Psoas muscle (tissue), 8 donors: ENCODE measurements at places on chromosomes 5 and 9. TPM values are rescaled to one million over a fixed set of nuclear protein-coding genes. Genes with fewer than 3 reads are reported as not detected.
A peak's percentile ranks its signal among the peaks of the same experiment; 100 is the strongest.

DNA sequence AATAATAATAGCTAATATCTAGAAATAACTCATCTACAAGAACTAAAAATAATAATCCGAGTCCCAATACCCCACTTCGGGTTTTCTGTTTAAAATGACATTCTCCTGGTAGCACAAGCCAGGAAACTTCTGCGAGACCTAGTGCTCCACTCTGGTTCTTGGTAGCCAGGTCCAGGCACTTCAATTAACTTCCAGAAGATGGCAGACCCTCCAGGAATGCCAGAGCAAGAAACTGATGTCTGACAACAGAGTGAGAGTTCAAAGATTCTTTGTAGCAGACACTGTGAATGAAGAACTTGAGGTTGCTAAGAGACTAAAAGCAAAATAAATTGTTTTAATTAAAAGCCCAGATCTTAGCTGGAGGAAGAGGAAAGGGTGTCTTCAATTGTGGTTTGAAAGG lies 1963.3 kb upstream of the CDH9 start:
- no peak overlapping the region for H3K27ac ChIP-seq
- no peaks in the 10 kb centered on the region for H3K36me3 ChIP-seq
- H3K4me1 ChIP-seq, result no peaks in the 10 kb centered on the region
- no peak overlapping the region for H3K4me3 ChIP-seq
- H3K27me3 ChIP-seq, result no peaks in the 10 kb centered on the region
- DNase-seq, result no peak

GRCh38 chr5:124530916-124531315 lies 215.5 kb downstream of the ZNF608 start:
- H3K4me1 ChIP-seq, result peaks cover 10% of the 10 kb centered on the region
- no peak overlapping the region for H3K27ac ChIP-seq
- H3K27me3 ChIP-seq, result no peaks in the 10 kb centered on the region
- H3K36me3 ChIP-seq, result no peaks in the 10 kb centered on the region
- no peak for DNase-seq

- H3K27me3 ChIP-seq, result peaks cover 2% of the 10 kb centered on the region
- DNase-seq, result no peak
- H3K4me3 ChIP-seq, result no peak overlapping the region
- H3K4me1 ChIP-seq, result peaks cover 5% of the 10 kb centered on the region
Measured at GRCh38 chr9:136331556-136332481, 4.5 kb downstream of the GPSM1 start.

DNA sequence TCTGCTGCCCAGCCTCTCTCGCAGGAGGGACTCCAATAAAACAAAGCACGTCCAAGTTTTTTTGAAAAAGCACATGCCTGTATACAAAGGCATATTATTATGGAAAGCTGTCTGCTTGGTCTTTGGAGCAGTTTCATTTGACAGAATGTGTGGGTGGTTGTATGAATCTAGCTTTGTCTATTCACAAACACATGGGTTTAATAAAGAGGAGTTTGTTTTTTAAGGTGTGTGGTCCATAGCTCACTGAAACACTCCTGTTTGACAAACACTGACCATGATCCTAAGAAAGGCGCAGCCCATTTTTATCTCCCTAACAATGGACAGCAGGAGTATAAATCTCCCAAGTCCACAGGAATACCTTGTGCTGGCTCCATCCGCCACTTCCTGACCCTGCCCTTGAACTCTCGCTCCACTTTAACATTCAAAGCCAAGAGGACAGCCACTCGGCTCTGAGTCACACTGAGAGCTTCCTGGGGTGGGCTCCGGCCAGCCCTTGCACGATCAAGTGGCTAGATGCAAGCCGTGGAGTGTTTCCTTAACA lies 371.9 kb downstream of the EBF1 start:
- H3K27ac ChIP-seq, result peak overlapping the region; percentile 38
- H3K4me1 ChIP-seq, result no peaks in the 10 kb centered on the region
- peak; percentile 37 for DNase-seq
- H3K4me3 ChIP-seq, result no peak overlapping the region

DNA sequence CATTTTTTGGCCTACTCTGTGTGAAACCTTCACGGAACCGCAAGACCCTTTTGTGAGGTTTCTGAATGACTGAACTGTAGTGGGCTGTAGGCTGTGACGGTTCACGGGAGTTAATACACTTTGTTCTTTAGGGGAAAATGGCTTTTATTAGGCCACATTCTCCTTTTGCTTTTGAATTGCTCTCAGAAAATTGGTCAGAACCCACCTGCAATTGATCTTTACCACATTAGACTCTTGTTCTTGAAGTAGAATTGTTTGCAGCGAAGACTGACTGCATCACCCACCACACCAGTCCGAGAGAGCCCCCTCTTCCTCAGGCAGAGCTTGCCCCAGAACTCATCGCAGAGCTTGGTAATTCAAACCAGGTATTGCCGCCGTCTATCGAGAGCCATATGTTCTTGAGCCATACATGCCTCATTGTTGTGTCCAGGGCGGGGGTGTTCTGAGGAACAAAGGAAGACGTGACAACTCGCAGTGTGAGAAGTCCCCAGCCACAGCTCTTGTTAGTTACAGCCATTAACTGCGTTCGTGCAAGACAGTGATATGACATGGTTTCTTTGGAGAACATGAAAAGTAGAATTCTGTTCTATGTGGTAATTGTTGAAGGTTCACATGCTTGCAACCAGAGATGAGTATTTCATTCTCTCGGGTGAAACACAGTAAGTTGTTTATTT lies 166.4 kb upstream of the OTULINL start:
- no peak overlapping the region for H3K27ac ChIP-seq
- H3K4me3 ChIP-seq, result no peak overlapping the region
- H3K27me3 ChIP-seq, result no peaks in the 10 kb centered on the region
- no peak for DNase-seq

DNA sequence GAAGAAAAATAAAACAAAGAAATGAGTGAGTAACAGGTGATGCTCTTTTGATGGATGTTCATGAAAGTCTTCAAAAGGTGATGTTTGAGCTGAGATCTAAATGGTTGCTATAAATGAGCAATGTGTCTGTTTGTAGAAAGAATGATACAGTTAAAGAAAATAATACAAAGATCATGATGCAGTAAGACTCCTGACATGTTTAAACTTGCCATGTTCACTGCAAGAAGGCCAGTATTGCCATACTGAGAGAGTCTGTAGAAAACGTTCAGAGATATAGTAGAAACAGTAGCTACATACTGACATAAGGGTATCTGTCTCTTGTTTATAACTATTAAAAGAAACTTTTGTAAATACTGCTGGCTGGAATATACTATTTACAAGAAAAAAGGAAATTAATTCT lies 1609.2 kb upstream of the ACO1 start:
- H3K27ac ChIP-seq, result no peak overlapping the region
- DNase-seq, result no peak
- no peaks in the 10 kb centered on the region for H3K4me1 ChIP-seq
- no peak overlapping the region for H3K4me3 ChIP-seq

GRCh38 chr5:2876183-2876582 lies 124.7 kb upstream of the IRX2 start:
- H3K36me3 ChIP-seq, result no peaks in the 10 kb centered on the region
- H3K27ac ChIP-seq, result no peak overlapping the region
- DNase-seq, result no peak
- no peaks in the 10 kb centered on the region for H3K4me1 ChIP-seq
- no peak overlapping the region for H3K4me3 ChIP-seq
- H3K27me3 ChIP-seq, result no peaks in the 10 kb centered on the region

- no peak overlapping the region for H3K4me3 ChIP-seq
- H3K36me3 ChIP-seq, result no peaks in the 10 kb centered on the region
- H3K4me1 ChIP-seq, result no peaks in the 10 kb centered on the region
- no peak overlapping the region for H3K27ac ChIP-seq
- no peaks in the 10 kb centered on the region for H3K27me3 ChIP-seq
Measured at GRCh38 chr9:78663369-78663768, 366.4 kb downstream of the PSAT1 start.

DNA sequence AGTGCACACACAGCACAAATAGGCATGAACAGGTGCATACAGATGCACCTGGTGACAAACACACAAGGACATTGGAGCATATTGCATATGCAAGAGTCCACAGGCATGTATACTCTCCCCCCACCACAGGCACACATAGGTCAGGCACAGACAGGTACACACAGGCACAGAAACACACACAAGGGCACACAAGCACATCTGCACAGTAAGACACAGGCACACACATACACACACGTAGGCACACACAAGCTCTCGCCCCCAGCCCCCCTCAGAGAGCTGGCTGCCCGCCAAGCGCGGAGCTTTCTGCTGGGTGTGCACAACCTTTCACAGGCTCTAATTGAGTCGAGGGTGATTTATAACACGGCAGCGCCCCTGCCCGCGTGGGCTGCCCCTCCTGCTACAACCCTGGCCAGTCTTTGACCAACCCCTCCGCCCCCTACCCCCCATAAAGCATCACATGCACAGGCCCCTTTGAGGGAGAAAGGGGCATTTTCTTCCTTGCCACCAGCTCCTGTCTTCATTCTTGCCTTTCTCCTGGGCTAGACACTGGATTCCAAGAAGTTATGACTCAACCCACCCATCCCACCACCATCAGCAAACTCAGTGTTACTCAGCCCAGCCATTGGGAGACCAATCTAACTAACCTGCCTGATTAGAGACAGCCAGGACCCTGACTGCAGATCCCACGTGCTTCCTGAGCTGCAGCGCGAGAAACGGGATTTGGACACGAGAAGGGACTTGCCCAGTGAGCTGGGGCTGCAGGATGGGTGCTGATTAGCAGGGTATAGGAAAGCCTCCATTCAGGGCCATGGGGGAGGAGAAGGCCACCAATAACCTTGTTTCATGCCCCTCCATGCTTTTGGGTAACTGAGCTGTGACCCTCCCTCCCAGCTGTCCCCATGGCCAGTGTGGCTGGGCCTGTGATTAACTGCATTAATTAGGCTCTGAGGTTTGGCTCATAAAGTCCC lies 42.8 kb upstream of the PSD2 start:
- H3K4me1 ChIP-seq, result peaks cover 9% of the 10 kb centered on the region
- no peak overlapping the region for H3K4me3 ChIP-seq
- H3K27ac ChIP-seq, result no peak overlapping the region
- H3K36me3 ChIP-seq, result no peaks in the 10 kb centered on the region
- peaks cover 18% of the 10 kb centered on the region for H3K27me3 ChIP-seq

DNA sequence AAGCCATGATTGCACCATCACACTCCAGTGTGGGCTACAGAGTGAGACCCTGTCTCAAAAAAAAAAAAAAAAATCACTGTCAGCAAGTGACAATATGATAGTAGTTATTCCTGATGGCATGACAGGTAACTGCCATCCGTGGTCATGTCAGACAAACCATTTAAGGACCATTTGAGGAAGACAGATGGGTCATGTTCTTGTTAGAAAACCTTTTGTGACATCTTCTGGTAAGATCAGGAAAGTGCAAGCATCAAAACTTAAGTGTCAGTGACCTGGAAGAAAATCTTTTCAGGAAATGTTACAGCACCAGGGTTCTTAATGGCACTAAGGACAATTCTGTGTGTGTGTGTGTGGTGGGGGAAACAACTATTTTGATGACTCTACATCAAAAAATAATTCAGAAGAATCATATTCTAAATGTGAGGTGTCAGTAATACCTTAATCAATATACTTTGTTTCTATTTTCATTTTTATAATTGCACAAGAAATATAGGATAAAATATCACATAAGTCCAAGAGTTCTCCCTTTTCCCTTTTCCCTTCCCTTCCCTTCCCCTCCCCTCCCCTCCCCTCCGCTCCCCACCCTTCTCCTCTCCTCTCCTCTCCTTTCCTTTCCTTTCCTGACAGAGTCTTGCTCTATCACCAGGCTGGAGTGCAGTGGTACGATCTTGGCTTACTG lies 17.8 kb downstream of the SLC38A9 start:
- H3K4me1 ChIP-seq, result peaks cover 20% of the 10 kb centered on the region
- H3K4me3 ChIP-seq, result no peak overlapping the region
- no peak for DNase-seq
- no peaks in the 10 kb centered on the region for H3K27me3 ChIP-seq

- no peaks in the 10 kb centered on the region for H3K36me3 ChIP-seq
- no peak for DNase-seq
- no peaks in the 10 kb centered on the region for H3K27me3 ChIP-seq
- H3K4me1 ChIP-seq, result no peaks in the 10 kb centered on the region
- H3K4me3 ChIP-seq, result no peak overlapping the region
Measured at GRCh38 chr5:170151097-170151831, 45.6 kb downstream of the FOXI1 start.

GRCh38 chr5:53543401-53543800 lies 17.0 kb upstream of the NDUFS4 start:
- no peaks in the 10 kb centered on the region for H3K36me3 ChIP-seq
- H3K27me3 ChIP-seq, result no peaks in the 10 kb centered on the region
- no peaks in the 10 kb centered on the region for H3K4me1 ChIP-seq
- H3K27ac ChIP-seq, result no peak overlapping the region
- DNase-seq, result no peak

DNA sequence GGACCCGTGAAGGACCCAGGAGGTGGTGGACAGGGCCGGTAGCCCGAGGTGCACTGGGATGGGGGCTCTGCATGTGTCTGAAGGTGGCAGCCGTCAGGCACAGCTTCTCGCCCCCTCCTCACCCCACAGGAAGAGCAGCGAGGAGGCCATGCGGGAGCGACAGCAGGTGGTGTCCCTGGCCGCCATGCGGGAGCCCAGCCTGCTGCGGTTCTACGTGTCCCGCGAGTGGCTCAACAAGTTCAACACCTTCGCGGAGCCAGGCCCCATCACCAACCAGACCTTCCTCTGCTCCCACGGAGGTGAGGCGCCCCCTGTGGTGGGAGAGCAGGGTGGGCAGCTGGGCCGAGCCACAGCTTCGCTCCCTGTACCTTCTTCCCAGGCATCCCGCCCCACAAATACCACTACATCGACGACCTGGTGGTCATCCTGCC lies 39.9 kb downstream of the USP20 start:
- peaks cover 19% of the 10 kb centered on the region for H3K36me3 ChIP-seq
- H3K4me1 ChIP-seq, result no peaks in the 10 kb centered on the region
- H3K4me3 ChIP-seq, result no peak overlapping the region
- DNase-seq, result no peak

DNA sequence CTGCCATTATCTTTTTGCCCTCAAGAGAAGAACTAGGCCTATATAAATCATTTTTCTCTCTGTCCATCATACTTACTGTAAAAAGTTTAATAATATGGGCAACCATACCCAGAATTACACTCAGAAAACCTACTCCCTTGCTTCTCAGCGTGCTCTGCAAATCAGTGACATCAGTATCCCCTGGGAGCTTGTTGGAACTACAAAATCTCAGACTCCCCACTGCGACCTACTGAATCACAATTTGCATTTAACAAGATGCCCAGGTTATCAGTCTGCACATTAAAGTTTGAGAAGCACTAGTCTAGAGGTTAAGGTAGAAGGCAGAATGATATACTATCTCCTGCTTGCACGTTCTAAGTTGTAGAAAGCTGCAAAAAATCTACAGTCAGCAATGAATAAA lies 127.2 kb downstream of the MLLT3 start:
- H3K4me3 ChIP-seq, result no peak overlapping the region
- no peaks in the 10 kb centered on the region for H3K27me3 ChIP-seq
- no peaks in the 10 kb centered on the region for H3K4me1 ChIP-seq
- H3K27ac ChIP-seq, result no peak overlapping the region
- no peak for DNase-seq

- no peak overlapping the region for H3K4me3 ChIP-seq
- no peaks in the 10 kb centered on the region for H3K36me3 ChIP-seq
- no peak overlapping the region for H3K27ac ChIP-seq
- DNase-seq, result no peak
Measured at GRCh38 chr9:114853071-114853855, 47.4 kb upstream of the TNFSF15 start.

- H3K4me3 ChIP-seq, result no peak overlapping the region
- no peaks in the 10 kb centered on the region for H3K27me3 ChIP-seq
- no peak for DNase-seq
- no peaks in the 10 kb centered on the region for H3K36me3 ChIP-seq
- H3K4me1 ChIP-seq, result peaks cover 6% of the 10 kb centered on the region
Measured at GRCh38 chr5:39197556-39197955, 21.8 kb downstream of the FYB1 start.

Gene CCL27
- total RNA-seq, result not detected

Gene EGR1
- total RNA-seq, result 171 TPM

Gene OSMR
- 27.0 TPM for total RNA-seq

Gene BASP1
- total RNA-seq, result 1.1 TPM

Gene OR13C2
- total RNA-seq, result not detected
